ENCODE measurements at places on chromosomes 7 and 10.

GRCh38 chr7:148031811-148032210, 558.8 kb upstream of the C7orf33 start:
- DNase-seq, result no peak

DNA sequence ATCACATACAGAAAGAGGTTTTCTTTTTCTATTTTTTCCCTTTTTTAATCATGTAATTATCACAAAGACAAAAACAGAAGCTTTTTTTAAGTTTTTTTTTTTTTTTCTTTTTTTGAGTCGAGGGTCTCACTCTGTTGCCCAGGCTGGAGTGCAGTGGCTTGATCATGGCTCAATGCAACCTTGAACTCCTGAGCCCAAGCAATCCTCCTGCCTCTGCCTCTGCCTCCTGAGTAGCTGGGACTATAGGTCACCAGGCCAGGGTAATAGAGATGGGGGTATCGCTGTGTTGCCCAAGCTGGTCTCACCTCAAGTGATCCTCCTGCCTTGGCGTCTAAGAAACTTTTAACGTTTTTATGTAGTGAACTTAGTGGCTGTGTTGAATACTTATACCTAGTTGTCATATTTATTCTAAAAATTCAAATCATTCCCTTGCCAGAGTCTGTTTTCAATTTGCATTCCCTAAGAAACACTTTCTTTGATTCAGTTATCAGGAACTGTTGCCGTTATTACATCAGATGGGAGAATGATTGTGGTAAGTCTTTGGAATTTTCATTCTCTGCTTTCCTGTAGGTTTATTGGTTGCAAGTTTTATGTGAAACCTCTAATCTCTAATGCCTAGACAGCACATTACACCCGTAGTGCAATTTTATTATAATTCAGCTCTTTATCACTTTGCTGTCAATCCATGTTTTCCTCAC, 1.3 kb downstream of the LSM8 start:
- no peak for DNase-seq

- DNase-seq, result no peak
These were observed 743 bp upstream of the PYROXD2 start for GRCh38 chr10:98415731-98416119.

GRCh38 chr10:72464438-72464837, 109.7 kb upstream of the DNAJB12 start:
- no peak for DNase-seq

GRCh38 chr10:4196771-4197390, 411.9 kb upstream of the KLF6 start:
- no peak for DNase-seq

DNA sequence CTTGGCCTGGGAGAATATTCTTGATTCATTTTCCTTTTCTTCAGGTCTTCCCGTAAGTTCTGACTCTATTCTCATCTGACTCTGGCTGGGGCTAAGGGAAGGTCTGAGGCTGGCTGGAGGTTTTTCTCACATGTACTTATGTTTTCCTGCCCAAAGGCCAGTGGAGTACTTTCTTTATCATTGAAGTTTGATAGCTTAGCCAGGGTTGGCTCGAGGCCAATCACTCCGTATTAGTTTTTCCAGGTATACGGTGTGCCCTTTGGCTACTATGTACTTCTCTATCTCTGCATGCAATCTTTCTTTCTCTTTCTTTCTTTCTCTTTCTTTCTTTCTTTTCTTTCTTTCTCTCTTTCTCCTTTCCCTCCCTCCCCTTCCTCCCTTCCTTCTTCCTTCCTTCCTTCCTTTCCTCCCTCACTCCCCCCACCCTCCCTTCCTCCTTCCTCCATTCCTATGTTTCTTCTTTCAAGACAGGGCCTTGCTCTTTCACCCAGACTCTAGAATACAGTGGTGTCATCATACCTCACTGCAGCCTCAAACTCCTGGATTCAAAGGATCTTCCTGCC, 26.8 kb upstream of the VKORC1L1 start:
- DNase-seq, result no peak

- no peak for DNase-seq
These were observed 64.5 kb upstream of the EEPD1 start for GRCh38 chr7:36088553-36088952.
